EH (cell line): ENCODE measurements at places on chromosomes 2 and 18.

DNA sequence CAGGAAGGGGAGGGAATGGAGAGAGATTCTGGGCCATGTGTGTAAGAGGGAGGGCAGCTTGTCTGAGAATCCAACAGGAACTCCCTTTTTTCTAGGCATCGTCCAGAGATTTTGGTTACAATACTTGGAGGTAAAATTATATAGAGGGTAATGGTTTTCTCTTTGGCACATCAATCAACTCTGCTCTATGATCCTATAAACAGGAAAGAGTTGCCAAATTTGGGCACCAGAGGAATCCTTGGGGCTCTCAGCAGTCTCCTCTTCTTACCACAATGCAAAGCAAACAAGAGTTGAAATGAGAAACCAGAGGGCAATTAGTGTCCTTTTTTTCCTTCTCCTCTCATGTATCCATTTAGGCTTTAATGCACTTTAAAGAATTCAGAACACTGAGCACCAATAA is 243.4 kb downstream of the SLC8A1 start:
- DNase-seq, result no peak

DNA sequence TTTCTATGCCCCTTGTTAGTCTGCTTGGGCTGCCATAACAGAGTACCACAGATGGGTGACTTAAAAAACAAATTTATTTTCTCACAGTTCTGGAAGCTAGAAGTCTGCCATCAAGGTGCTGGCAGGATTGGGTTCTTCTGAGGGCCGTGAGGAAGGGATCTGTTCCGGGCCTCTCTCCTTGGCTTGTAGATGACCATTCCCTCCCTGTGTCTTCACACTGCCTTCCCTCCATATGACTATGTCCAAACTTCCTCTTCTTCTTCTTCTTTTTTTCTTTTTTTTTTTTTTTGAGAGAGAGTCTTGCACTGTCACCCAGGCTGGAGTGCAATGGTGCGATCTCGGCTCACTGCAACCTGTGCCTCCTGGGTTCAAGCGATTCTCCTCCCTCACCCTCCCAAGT is 13.1 kb upstream of the CCNYL1 start:
- no peak for DNase-seq

- peak; percentile 47 for DNase-seq
These were observed 22.4 kb downstream of the MOGAT1 start for GRCh38 chr2:222693837-222694236.

DNA sequence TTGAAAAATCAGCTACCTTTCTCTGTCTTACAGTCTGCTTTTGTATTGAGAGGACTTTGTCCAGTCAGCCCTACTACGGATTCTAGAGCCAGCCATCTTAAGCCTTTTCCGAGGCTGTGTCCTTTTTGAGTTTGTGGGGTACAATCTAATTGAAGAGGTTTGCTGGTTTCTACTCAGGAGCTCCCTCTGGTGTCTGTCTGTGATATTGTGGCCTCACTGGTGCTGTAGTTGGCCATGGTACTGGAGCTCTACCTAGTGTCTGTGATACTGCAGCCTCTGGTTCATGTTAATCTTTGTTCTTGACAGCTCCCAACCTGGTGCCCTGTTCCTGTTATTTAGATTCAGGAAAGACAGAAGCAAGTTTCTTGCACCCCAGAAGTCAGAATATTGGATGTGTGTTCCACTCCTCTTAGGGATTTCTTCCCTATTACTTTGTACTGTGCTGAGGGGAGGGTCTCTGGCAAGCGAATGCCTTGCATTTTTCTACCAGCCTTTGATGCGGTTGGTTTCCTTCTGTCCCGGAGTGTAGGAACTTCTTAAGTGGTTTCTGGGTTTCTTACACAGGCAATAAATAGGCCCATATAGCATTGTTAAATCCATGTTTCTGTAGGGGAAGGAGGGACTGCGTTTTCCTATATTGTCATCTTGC is 78.5 kb downstream of the ACSL3 start:
- DNase-seq, result peak; percentile 78

DNA sequence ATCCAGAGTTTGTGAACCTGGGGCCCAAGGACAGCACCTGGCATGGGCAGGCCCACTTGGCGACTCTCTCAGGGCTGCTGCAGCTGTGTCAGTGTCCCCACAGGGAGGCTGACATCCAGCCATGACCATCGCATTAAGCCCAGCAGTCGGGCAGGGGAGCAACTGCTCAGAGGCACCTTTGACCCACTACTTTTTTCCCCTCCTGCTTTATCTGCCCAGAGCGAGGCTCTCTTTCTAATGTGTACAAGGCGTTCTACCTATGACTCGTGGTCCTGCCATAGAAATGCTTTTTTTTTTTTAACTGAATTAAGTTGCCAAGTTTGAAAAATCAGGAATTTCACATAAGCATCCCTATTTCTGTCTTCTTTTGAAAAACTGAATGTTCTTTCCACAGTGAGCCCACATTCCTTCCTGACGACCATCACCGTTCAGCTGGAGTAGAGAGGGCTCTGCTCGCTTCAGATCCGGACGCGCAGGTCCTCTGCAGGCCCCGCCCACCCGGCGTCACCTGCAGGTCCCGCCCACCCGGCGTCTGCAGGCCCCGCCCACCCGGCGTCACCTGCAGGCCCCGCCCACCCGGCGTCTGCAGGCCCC is 403 bp upstream of the CLUL1 start:
- peak; percentile 20 for DNase-seq

- DNase-seq, result no peak
These were observed 3.5 kb downstream of the AAMP start for GRCh38 chr2:218266316-218266979.

GRCh38 chr2:36059691-36060090 is 295.9 kb upstream of the CRIM1 start:
- no peak for DNase-seq

GRCh38 chr2:86396291-86396785 is 44.8 kb upstream of the KDM3A start:
- DNase-seq, result peak; percentile 22

DNA sequence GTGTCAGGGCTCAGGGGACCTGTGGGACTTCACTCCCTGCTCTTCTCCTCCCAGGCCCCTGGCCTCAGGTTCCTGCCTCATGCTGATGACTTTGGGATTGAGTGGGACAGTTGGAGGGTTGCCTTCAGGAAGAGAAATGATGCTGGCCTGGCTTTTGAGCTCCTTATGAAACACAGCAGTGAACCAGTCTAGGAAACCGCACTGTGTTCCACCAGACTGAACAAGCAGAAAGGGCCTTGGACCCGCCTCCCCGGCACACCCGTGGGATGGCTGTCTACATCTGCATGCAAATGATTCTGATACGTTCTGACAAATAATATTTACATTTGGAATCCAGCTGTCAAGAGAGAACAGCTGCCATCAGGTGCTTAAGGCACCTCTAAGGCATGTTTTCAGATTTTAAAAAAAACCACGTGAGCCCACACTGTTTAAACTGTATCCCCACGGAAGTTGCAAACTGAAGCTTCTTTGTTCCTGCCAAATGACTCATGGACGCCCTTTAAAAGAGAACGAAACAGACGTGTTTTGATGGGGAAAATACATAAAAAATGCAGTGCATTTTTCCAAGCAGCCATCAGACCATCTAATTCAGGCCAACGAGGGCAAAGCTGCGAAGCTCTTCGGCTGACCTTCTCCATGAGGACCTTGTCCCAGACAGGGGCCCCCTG is 27.6 kb upstream of the ASAP2 start:
- DNase-seq, result peak; percentile 88

DNA sequence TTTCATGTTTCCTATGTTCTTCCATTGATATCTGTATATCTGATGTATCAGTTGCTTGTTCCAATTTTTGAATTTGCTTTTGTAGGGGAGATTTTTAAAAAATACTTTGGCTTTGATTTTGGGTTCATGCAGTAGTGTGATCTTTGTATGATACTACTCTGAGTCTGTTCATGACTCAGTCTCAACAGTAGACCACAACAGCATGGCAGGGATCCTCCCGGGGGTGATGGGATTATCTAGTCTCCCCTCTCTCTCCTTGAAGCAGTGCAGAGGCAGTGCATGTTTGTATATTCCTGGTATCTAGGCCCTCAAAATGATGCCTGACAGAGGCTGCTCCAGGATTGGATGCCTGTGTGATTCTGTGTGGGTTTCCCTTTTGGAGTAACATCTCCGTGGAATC is 55.3 kb downstream of the G6PC2 start:
- DNase-seq, result no peak

- DNase-seq, result no peak
These were observed 57.1 kb downstream of the TRIB2 start for GRCh38 chr2:12773586-12774394.

- no peak for DNase-seq
These were observed 6.8 kb upstream of the COLEC11 start for GRCh38 chr2:3588084-3588483.

DNA sequence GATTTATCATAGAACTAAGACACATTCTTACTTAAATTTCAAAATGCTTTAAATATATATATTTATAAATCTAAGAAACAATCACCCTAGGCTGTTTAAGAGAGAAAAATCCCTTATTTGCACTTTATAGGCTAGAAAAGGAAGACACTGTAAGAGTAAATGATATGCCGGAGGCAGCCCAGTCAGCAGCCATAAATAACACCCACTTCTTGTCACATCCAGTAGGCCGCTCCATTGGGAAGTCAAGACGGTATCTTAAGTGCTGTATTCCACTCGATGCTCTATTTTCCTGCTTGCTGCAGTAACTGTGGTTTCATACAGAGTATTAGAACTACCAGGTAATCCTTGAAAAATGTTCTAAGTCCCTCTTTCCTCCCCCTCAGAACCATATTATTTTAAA is 57.9 kb downstream of the ABCA12 start:
- DNase-seq, result no peak

DNA sequence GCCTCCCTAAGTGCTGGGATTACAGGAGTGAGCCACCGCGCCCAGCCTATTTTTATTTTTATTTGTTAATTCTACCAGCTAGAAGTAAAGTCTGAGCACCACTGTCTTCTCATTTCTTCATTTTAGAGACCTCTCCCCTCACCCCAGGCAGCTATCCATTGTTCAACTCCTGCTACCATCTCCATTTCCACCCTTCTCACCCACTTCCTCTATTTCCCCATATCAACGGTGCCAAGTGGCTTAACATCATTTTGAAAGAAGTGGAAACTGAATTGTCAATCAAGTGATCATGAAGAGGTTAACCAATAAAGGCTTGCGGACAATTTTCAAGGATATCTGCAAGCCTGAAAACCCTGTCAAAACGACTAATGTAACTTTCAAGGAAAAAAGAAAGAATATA is 323.1 kb downstream of the NBAS start:
- no peak for DNase-seq
